ENCODE measurements at places on chromosomes 6 and 20.

DNA sequence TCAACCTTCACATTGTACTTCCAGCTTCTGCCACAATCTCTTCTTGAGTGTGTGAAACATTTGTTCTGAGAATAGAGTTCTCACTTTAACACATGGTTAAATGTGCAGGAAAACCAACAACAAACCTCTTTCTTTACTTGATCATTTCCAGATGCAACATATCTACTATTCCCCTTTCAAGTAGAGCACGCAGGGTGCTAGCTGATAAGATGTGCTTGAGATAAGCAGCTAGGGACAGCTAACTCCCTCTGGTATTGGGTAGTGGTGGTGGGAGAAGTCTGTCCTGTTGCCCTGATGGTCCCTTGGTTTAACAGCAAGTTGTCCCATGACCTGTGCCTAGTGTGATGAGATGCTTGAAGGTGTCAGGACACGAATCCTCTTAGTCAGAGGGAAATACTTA, 15.4 kb upstream of the HMGCLL1 start:
- DNase-seq = no peak

- DNase-seq = no peak
Observed at GRCh38 chr6:78110641-78111040, 457.8 kb downstream of the MEI4 start.

- DNase-seq = no peak
Observed at GRCh38 chr20:62489186-62489931, 13.6 kb upstream of the GATA5 start.

DNA sequence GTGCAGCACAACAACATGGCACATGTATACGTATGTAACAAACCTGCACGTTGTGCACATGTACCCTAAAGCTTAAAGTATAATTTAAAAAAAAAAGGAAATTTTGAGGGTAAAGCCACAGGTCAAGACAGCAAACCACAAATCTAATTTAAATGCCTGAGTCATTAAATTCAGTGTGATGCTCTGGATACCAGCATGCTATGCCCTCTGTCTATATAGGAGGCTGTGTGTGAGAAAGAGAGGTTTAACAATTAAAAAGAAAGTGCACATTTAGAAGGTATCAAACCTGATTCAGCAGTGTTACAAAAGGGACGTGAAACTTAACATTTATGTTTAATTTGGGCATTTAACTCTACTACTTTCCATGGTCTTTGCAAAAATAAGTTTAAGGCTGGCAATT, 276.3 kb downstream of the ADGRB3 start:
- no peak for DNase-seq

Measured in stimulated activated CD8-positive, alpha-beta memory T cell treated with anti-CD3 and anti-CD28 coated beads, Interleukin-7, amount 100 ng/mL, for 48 hours (primary cell).